ENCODE measurements at places on chromosomes 13 and 19.
A peak's percentile ranks its signal among the peaks of the same experiment; 100 is the strongest.

DNA sequence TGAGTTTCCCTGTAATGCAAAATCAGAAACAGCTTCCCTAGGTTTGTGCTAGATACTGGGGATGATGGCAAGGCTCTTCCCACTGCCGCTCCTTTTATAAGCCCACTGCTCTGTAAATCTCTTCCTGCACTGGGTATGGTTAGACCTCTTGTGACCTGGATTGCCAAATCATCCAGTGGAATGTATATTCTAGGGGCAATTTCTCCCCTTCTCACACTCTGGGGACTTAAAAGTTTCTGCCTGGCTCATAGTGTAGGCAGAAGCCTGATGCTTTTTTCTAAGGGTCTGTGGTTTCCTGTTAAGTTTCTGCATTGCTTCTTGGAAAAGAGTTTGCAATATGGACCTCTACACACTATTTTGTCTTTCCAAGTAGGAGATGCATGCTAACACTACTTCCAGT, 1582.0 kb upstream of the PCDH20 start:
- no peak for DNase-seq

DNA sequence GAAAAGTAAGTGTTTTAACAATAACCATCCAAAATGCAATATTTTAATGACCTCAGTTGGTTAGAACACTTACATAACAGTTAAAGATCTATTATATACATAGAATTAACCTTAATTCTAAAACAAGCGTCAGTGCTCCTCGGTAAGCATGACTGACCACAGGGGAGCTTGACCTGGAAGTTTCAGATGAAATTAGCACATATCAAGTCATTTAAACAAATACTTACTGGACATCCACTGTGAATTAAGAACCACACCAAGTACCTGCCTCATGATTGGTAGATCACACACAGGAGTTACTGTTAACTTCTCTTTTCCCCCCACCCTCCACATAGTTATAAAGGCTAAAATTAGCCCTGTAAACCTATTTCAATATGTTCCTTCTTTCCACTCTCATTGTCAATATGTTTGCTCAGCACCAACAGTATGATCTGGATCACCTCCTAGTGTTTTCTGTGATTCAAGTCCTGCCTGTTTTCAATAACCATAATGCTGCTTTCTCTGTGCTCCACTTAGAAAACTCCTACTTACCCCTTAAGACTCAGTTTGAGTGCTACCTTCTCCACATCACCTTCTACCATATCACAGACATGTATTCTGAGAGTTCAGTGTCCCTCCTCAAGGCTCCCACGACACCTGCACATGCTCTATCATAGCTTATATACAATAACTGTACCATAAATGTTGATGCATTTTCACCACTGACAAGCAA, 209.0 kb downstream of the VWA8 start:
- no peak for DNase-seq

DNA sequence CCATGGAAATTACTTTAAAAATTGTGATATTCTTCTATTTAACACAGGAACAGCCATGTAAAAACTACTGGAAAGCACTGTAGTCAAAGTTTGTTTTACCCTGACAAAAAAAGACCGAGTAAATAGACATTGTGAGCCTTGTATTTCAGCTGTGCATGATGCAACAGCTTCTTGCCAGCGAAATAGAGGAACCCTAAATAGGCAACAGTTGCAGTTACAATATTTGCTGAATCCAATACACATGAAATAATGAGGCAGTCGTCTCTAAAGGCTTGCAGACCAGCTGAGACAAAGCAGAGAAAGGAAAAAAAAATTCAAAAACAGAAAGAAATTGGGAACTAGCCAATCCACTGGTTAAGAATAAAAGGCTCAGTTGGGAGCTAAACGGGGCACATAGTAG, 1001.1 kb downstream of the OLFM4 start:
- no peak for DNase-seq

- DNase-seq = no peak
These were observed 25.3 kb downstream of the ELAVL1 start for GRCh38 chr19:7980168-7980567.

DNA sequence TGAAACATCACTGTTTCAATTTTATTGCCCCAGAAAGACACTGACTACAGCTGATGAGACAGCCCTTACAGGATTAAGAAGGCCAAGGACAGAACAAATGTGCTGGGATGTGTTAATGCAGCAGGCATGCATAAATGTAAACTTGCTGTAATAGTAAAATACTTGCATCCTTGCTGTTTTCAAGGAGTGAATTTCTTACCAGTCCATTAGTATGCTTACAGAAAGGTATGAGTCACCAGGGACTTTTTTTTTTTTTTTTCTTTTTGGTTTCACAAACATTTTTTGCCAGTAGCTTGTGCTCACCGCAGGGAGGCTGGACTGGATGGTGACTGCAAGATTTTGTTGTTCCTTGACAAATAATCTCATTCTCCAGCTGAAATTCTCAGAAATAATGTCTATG, 55.1 kb downstream of the GPR180 start:
- no peak for DNase-seq

GRCh38 chr19:38842439-38843174, 7.2 kb downstream of the HNRNPL start:
- peak; percentile 46 for DNase-seq

GRCh38 chr19:7863971-7864689, 10.1 kb downstream of the PRR36 start:
- no peak for DNase-seq

DNA sequence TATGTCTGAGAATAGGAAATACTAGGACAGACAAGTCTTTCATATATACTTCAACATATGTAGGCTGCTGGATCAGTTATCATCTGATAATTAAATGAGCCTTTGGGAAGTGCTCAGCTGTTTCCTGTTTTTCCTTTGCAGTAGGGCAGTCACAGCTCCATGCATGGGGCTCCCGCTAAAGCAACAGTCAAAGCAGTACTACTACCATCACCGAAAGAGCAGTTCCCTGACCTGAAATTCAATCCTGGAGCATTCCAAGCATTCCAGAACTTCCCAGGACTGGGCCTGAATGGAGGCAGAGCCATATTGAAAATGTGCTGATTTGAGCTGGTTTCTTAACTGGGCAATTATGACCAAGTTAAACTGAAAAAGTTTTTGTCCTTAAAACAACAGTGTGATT, 20.5 kb downstream of the MICU2 start:
- no peak for DNase-seq

GRCh38 chr13:106570299-106570852, 2.4 kb upstream of the ARGLU1 start:
- DNase-seq = peak; percentile 52

DNA sequence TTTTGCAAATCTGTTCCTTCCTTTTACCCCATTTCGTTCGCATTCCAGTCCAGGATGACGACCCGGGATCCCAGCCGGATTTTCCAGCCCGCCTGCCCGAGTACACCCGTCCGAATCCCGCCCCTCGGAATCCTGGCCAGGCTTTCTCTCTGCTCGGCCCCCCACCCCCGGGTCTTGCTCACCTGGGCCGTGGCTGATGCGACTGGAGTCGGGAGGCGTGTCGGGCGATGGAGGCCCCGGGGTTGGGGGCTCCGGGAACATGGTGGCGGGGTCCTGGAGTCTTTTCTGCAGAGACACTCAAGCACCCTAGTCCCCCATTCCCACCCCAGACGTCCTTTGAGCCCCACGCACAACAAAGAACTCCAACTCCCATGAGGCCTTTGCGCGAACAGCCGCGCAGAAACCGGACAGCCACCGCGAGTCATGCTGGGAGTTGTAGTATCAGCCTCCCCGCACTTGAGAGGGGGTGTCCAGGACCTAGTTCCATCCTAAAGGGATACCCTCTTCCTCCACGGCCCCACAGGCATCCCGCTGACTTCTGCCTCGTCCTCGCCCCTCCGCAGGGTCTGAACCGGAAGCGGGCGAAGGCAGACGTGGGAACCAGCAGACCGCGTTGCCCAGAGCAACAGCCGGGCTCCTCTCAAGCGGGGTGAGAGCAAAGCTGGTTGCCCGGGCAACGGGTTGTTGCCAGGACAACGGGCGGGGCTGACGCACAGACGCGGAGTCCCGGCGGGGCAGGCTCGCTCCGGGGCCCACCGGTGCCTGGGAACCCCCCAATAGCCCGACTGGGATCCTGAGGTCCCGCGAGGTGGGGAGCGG, 1.1 kb downstream of the SYT5 start:
- DNase-seq = peak; percentile 85

DNA sequence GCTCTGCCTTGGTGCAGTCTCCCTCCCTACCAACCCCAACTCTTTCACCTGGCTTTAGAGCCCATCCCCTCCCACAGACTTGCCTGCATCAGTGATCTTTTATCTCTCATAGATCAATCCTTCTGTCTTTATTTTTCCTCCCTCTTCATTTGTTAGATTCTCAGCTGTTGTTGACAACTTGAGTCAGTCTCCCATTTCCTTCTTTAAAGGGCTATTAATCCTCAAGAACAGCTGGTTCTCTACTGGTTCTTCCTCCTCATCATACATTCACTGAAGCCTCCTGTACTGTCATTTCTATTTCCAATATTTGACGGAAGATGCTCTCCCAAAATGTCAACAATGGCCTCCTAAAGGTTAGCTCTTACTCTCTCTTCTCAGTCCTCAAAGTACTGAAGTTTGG, 408.2 kb downstream of the TBC1D4 start:
- DNase-seq = no peak

GRCh38 chr13:105642511-105642958, 892.9 kb downstream of the EFNB2 start:
- no peak for DNase-seq

DNA sequence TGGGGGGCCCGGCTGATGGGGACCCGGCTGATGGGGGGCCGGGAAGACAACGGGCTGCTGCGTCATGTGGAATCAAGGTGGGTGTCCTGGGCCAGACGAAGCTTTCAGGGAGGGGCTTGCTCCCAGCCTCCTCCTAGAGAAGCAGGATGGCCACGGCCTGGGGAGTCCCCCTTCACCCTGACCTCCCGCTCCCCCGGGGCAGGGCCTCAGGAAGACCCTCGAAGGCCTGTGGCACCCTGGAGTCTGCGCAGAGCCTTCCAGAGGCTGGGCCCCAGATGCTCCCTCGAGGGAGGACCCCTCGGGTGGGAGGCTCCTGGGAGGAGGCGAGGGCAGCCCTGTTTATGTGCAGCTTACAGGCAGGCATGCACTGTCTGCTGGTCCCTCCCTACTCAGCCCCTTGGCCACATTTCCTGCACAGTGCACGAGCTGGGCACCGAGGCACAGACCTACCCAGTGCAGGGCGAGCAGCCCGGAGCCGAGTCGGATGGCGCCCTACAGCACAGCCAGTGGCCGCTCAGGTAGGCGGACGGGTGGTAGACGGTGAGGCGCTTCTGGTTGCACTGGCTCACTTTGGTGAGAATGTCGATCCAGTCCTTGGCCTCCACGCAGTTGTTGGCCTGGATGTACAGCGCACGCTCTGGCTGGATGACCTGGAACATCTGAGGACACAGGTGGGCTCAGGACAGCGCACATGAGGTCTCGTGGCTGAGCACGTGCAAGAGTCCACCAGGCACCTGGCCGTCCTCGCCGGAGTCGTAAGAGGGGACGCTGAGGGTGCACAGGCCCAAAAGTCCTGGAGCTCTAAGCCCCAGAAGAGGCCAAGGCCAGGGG, 22.4 kb upstream of the C13orf46 start:
- DNase-seq = no peak

GRCh38 chr13:62193919-62194318, 778.3 kb upstream of the PCDH20 start:
- DNase-seq = no peak

DNA sequence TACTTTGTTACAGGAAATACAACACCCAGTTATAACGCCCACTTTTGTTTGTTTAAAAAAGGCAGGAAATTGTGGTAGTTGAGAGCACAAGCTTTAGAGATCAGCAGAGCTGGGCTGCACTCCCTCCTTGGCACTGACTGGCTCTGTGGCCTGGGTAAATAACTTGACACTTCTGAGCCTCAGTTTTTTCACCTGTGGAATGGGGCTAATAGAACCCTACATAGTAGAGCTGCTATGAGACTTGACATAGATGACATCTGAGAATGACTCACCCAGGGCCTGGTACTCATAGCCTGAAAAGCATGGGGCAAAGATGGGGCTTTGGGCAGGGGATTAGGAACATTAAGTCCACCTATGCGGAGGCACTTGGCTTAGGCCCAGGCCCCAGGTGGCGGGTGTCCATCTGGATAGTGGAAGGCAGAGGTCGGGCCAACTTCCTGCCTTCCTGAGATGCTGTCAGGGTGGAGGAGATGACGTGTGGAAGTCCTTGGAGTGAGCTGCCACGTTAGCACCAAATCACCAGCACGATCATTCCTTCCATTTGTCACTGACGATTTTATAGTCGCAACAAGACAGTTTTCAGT, 159.1 kb downstream of the KATNAL1 start:
- peak; percentile 11 for DNase-seq

GRCh38 chr19:47682939-47683338, 30.3 kb upstream of the EHD2 start:
- no peak for DNase-seq

DNA sequence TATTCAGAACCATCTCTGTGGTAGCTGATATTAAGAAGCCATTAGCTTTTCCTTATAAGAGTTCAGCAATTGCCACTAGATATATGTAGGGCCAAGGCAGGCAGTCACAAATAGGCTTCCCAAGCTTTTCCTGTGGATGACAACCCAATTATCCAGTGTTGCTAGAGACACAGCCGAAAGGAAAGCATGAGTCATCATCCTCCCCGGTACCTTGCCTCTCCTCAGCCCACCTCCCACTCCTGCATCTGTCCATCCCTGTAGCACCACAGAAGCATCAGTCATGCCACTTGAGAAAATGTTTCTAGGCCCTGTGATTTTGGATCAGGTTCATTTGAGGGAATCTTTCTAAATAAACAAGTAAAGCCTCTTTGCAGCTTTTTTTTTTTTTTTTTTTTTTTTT, 204.3 kb downstream of the DNAJC15 start:
- no peak for DNase-seq

- DNase-seq = no peak
These were observed 51.3 kb upstream of the ZNF536 start for GRCh38 chr19:30320916-30321315.

Measured in activated T-cell treated with anti-CD3 and anti-CD28 coated beads for 24 hours (primary cell).